Activated CD4-positive, alpha-beta T cell treated with anti-CD3 and anti-CD28 coated beads, Interleukin-2, amount 10 ng/mL, durations not matched to agents 24 days and 14 days (primary cell): ENCODE measurements at places on chromosomes 13 and 19. TPM values are rescaled to one million over a fixed set of nuclear protein-coding genes. Genes with fewer than 3 reads are reported as not detected.

FXYD5 gene
- 273 and 286 TPM in 2 replicates for total RNA-seq

DNA sequence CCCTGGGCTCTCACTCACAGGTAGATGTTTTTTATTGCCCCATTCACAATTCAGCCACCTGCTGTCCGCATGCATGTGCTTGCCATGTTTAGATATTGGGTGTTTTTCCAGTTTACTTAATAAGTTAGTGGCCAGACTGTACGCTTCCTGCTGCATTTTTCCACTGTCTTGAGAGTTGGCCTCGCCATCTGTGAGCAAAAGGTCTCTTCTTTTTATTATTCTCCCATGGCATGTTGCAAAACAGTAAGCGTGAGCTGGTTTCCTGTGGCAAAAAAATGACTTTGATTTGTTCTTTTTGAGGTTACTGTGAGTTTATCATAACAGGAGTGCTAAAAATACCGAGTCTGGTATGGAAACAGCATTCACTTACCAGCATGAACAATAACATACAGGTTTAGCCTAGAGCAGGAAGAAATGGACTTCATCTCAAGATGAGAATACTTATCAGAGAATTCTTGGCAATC is 46.0 kb downstream of the SAE1 start:
- peak; percentile 82 for DNase-seq
- peak overlapping the region; percentile 79 for H3K4me3 ChIP-seq
- peak overlapping the region; percentile 94 for H3K27ac ChIP-seq
- H3K4me1 ChIP-seq, result peaks cover 43% of the 10 kb centered on the region
- H3K36me3 ChIP-seq, result peaks cover 58% of the 10 kb centered on the region

- H3K4me1 ChIP-seq, result peaks cover 33% of the 10 kb centered on the region
- no peak for DNase-seq
- H3K27ac ChIP-seq, result peak overlapping the region; percentile 70
- peak overlapping the region; percentile 48 for H3K4me3 ChIP-seq
- peaks cover 81% of the 10 kb centered on the region for H3K36me3 ChIP-seq
Measured at GRCh38 chr19:12947702-12948611, 2.3 kb downstream of the RAD23A start.

DNA sequence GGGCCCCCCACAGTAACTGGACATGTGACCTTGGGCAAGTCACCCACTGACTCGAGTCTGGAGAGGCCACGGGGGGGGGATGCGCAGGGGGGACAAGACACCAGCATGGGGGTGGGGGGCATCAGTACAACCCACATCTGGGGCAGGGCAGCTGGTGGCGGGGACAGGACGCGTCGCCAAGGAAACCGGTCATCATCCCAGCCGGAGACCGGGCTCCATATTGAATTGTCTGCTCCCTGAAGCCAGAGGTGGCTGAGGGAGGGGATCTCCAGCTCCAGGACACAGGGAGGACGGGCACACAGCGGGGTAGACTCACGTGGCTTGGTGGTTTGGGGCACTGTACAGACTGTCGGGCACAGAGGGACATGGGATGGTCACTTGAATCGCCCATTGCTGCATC is 11.4 kb downstream of the ONECUT3 start:
- peaks cover 2% of the 10 kb centered on the region for H3K4me1 ChIP-seq
- H3K4me3 ChIP-seq, result no peak overlapping the region
- DNase-seq, result no peak
- no peaks in the 10 kb centered on the region for H3K36me3 ChIP-seq

NLRP11 gene
- total RNA-seq, result not detected in 2 replicates

DNA sequence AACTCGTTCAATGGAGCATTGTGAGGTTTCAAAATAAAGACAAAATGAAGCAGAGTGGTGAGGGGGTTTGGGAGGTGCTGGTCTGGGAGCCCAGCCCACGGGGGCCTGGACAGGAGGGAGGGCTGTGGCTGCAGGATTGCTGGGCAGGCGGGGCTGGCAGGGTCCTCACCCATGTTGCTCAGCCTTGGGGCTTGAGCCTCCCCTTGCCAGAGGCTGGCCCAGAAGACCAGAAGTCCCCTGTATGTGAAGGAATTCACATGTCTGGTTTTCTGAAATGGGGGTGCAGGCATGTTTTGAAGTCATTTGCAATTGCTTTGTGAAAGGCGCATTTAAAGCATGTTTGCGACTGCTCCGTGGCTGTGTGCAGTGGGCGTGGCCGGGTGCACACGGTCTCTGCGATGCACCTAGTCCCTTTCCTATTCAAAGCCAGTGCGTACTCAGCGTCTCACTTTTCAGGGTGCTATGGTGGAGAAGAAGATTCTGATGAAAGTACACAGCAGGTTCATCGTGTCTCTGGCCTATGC is 2.3 kb downstream of the GRK1 start:
- no peak for DNase-seq
- no peak overlapping the region for H3K4me3 ChIP-seq
- peaks cover 3% of the 10 kb centered on the region for H3K4me1 ChIP-seq

DNA sequence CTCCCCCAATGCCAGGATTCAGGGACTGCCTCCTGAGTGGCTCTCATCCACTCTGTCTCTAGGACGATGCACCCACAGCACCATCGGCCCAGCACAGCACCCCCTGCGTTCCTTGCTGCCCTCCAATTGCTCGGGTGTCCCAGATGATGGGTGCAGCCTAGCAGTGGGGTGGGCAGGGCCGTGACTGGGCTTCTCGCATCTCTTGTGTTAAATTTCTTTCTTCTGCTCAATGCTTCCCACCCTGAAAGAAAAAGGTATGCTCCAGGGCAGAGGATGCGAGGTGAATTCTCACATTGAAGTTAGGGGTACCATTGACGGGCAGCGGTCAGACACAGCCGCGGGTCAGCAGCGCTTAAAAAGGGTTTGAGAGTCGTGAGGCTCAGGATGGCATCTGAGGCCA is 232.4 kb upstream of the SGCG start:
- DNase-seq, result no peak
- no peaks in the 10 kb centered on the region for H3K27me3 ChIP-seq
- no peaks in the 10 kb centered on the region for H3K36me3 ChIP-seq
- H3K27ac ChIP-seq, result no peak overlapping the region
- H3K4me3 ChIP-seq, result no peak overlapping the region

CEBPA gene
- total RNA-seq, result 1.2 and 1.4 TPM in 2 replicates

GPR12 gene
- total RNA-seq, result not detected in 2 replicates

PRR22 gene
- total RNA-seq, result 6.7 and 7.5 TPM in 2 replicates

DNA sequence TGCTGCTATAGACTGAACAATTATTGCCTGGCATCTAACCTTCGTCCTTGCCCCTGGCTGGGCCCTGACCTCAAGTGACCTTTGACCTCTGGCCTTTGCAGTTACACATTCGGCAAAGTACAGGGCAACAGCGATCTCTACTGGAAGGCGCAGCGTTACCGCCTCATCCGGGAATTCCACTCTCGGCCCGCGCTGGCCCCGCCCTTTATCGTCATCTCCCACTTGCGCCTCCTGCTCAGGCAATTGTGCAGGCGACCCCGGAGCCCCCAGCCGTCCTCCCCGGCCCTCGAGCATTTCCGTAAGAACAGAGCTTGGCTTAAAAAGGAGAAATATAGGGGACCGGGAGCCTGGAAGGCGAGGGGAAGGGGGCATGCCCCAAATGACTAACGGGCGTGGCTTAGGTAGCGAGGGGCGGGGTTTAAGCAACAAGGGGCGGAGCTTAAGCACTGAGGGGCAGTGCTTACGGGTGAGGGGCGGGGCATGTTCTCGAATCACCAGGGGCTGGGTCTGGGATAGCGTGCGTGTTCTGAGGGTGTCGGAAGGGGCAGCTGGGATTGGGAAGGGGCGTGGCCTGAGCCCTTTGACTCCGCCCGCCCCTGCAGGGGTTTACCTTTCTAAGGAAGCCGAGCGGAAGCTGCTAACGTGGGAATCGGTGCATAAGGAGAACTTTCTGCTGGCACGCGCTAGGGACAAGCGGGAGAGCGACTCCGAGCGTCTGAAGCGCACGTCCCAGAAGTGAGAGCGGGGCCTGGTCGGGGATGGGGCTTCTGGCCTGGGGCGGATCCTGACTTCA is 52.7 kb downstream of the TRPM4 start:
- H3K4me1 ChIP-seq, result peaks cover 11% of the 10 kb centered on the region
- peak overlapping the region; percentile 75 for H3K4me3 ChIP-seq
- no peak overlapping the region for H3K27ac ChIP-seq

DNA sequence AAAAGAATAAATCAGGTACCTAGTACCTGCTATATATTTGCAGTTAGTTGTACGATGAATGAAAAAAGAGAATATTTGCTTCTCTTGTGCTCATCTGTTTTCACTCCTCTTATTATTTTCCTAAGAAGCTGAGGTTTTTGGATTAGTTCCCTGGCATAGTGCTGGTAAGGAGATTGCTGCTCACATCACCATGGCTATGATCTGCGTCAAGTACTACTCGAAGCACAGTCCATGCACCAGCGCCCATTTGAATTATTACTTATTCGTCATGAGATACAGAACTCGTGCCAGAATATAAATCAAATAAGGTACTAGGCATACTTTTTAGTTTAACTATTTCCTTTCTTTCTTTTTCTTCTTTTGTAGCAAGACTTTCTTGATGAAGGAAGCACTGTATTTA is 7.1 kb downstream of the SERTM1 start:
- H3K36me3 ChIP-seq, result no peaks in the 10 kb centered on the region
- H3K4me3 ChIP-seq, result no peak overlapping the region
- DNase-seq, result no peak
- H3K27me3 ChIP-seq, result peaks cover 4% of the 10 kb centered on the region
- H3K27ac ChIP-seq, result no peak overlapping the region

DNA sequence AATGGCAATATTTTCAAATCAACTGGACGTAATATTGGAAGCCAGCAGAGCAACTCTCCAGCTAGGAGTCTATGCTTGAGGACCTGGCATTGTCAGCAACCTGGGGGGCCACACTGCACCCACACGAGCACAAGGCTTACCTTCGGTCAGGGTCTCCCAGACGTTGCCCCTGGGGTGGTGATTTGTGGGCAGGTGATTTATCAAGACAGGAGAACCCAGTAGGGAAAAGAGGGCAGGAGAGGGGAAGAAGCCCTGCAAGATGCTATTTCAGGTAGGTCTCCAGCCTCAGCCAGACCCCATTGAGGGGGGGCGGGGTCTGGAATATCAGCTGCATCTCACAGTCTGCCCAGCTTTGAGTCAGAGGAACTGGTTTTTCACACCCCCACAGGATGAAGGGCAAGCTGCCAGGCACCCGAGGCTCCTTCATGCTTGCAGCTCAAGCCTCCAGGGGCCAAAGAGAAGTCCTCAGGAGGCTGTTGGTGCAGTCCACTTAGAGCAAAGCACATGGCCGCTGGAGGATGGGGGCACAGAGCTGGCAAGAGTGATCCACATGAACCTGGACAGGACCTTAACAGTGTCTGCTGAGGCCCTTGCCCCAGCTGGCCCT is 80.9 kb upstream of the UQCRFS1 start:
- no peaks in the 10 kb centered on the region for H3K27me3 ChIP-seq
- peaks cover 2% of the 10 kb centered on the region for H3K4me1 ChIP-seq
- DNase-seq, result no peak
- H3K36me3 ChIP-seq, result no peaks in the 10 kb centered on the region
- no peak overlapping the region for H3K4me3 ChIP-seq

GRCh38 chr13:89687066-89687465 is 1660.4 kb upstream of the MIR17HG start:
- no peak for DNase-seq
- H3K27ac ChIP-seq, result no peak overlapping the region
- no peaks in the 10 kb centered on the region for H3K4me1 ChIP-seq
- no peaks in the 10 kb centered on the region for H3K27me3 ChIP-seq
- H3K36me3 ChIP-seq, result no peaks in the 10 kb centered on the region
